ENCODE measurements at places on chromosomes 3 and 15. TPM values are rescaled to one million over a fixed set of nuclear protein-coding genes. Genes with fewer than 3 reads are reported as not detected.
A peak's percentile ranks its signal among the peaks of the same experiment; 100 is the strongest.

Gene CIB1
- 13.2 TPM for total RNA-seq

Gene LDHAL6B
- total RNA-seq = not detected

Gene FRG2C
- not detected for total RNA-seq

Gene CYP1A1
- total RNA-seq = 0.13 TPM

Gene EOMES
- 0.18 TPM for total RNA-seq

Gene FOXL2NB
- total RNA-seq = not detected

Gene LTF
- total RNA-seq = 1.3 TPM

Gene HHLA2
- not detected for total RNA-seq

Gene KIF7
- 5.0 TPM for total RNA-seq

Gene ATP2B2
- 2.6 TPM for total RNA-seq

Gene C3orf49
- not detected for total RNA-seq

Gene TM6SF1
- 33.9 TPM for total RNA-seq

DNA sequence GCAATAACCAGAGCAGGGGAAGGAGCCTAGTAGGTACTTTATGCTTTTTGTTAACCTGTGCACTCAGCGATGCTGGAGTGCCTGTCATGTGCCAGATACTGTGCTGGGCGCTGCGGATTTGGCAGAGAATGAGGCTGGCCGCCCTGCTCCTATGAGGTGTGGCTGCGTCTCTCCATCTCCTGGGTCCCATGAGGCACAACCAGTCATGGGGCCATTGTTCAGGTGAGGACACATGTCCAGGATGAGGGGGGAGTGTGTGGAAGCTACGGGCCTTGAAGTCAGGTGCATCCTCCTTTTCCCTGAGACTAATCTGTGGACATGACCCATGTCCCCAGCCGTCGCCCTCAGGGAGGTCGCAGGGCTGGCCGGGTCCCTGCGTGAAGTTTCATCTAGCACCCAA is 963 bp upstream of the TXNRD3 start:
- no peak for DNase-seq

DNA sequence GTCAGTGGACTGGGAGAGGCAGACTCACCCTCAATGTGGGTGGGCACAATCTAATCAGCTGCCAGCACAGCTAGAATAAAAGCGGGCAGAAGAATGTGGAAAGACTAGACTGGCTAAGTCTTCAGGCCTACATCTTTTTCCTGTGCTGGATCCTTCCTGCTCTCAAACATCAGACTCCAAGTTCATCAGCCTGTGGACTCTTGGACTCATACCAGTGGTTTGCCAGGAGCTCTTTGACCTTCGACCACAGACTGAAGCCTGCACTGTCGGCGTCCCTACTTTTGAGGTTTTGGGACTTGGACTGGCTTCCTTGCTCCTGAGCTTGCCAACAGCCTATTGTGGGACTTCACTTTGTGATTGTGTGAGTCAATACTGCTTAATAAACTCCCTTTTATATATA is 68.0 kb downstream of the CNTN3 start:
- no peak for DNase-seq

DNA sequence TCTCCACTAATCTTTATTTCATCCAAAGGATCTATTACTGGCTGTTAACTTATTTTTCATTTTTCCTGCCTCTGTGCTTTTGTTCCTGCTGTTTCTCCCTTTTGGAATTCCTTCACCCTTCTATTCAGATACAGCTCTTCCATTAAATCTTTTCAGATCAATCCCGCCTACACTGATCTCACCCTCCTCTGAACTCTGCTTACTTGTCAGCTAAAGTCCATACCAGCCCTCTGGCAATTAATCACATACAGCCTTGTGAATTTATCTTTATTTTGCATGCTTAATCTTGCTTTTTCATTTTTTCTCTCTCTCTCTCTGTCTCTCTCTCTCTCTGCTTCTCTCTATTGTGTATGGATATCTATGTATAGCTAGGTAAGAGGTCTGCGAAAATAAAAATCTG is 100.8 kb upstream of the UMPS start:
- DNase-seq = no peak

DNA sequence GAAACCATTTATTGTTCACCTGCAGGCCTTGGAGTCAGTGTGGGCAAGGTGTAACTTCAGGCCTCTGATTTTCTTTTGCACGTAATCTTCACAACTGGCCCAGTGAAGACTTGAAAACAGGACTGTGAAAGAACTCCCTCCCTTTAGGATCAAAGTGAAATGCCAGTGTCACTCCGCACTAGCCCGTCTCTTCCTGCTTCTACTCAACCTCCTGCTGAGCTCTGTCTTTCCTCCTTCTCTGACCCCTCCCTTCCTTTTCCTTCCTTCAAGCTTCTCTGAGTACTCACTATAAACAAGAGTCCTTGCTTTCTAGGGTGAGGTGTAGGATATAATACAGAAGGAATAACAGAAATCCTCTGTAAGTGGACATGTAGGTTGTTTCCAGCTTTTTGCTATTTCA is 28.5 kb downstream of the TMEM41A start:
- DNase-seq = no peak

- DNase-seq = no peak
Measured at GRCh38 chr3:133379926-133380325, 19.9 kb upstream of the BFSP2 start.

DNA sequence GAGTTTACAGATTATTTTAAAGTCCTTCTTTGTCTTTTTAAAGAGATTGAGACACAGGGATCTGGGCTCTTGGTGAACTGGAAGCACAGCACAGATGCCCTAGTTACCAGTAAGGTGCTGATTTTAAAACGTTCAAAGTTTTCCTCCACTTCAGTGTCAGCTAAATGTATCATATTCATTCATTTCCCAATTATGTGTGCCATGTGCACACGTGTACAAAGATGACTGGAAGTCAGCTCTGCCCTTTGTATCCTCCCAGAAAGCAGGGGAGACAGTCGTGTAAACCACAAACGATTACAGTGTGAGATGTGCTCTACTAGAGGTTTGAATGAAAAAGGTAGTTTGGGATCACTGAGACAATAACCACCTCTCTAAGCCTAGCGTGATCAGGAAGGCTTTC is 730 bp downstream of the ZKSCAN7 start:
- peak; percentile 3 for DNase-seq

DNA sequence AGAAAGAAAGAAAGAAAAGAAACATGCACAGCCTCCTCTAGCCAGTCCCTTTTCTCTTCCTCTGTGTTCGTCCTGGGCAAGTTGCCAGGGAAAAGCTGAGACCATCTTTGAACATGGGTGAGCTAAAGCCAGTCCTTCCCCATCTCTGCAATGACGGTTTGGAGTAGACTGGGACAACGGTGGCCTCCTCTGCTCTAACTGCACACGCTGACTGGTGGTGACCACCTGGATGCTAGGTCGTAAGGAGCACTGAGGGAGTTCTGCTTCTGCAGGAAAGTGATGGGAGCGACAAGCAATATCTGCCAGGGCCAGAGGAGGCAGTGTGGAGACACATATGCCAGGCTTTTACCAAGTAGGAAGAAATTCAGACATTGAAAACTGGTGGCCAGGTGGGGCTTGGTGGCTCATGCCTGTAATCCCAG is 111.7 kb downstream of the NUP210 start:
- peak; percentile 39 for DNase-seq

- DNase-seq = no peak
Measured at GRCh38 chr3:45123030-45123429, 23.1 kb downstream of the CDCP1 start.

- DNase-seq = no peak
Measured at GRCh38 chr15:63526401-63526800, 22.0 kb downstream of the USP3 start.

- DNase-seq = no peak
Measured at GRCh38 chr15:60385620-60386552, 11.9 kb downstream of the ANXA2 start.

- peak; percentile 62 for DNase-seq
Measured at GRCh38 chr15:73996939-73997338, 2.4 kb downstream of the PML start.

DNA sequence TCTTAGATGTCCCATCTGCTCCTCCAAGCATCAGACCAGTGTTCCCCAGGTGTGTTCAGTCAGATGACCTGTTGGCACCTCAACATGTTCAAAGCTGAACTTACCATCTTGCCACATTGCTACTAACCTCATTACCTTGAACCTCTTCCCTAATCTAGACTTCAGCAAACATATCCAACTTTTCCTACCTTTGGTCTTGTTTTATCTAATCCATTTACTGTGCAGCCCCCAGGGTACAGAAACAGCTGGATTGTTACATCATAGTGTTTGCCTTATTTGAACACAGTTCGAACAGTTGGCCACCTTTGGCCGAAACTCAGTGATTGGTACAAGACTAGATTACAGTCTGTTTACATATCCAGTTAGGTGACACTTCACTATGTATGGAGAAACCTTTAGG is 36.1 kb upstream of the MCF2L2 start:
- no peak for DNase-seq

- no peak for DNase-seq
Measured at GRCh38 chr3:30679045-30679444, 72.6 kb downstream of the TGFBR2 start.

GRCh38 chr3:157311633-157312375 is 124.8 kb upstream of the PTX3 start:
- DNase-seq = peak; percentile 94

DNA sequence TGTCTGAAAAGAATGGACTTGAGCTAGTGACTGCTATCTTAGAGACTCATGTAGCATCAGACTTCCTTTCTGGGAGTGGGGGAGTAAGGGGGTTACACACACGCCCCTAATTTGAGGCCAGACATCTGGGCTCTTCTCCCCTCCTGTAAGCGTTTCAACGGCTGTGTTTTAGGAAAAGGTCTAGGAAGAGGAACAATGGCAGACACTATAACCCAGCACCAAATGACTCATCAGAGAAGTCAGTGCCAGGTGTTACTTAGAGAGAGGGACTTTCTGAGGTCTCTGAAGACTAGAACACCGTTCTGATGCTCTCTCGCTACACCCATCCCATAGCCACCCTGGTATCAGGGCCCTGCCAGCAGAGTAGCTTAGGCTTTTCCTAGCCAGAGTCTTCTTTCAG is 65.5 kb downstream of the SSUH2 start:
- DNase-seq = no peak

GRCh38 chr15:50077176-50077575 is 41.9 kb downstream of the ATP8B4 start:
- peak; percentile 90 for DNase-seq

DNA sequence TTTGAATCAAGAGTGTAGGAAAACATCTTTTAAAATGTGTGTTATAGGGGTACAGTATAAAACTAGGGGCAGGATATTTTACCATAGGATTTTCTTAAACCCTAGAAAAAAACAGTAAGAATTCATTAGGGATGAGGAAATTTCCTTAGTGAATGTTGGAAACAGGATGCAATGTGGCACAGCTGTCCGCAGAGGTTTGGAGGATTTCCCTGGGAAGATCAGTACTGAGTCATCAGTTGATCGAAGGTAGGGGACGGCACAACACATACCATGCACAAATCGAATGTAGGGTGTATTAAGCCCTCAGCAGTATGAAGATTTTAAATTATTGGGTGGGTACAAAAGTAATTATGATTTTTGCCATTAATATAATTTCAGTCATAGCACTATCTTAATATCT is 49.9 kb downstream of the FNDC3B start:
- DNase-seq = peak; percentile 56

DNA sequence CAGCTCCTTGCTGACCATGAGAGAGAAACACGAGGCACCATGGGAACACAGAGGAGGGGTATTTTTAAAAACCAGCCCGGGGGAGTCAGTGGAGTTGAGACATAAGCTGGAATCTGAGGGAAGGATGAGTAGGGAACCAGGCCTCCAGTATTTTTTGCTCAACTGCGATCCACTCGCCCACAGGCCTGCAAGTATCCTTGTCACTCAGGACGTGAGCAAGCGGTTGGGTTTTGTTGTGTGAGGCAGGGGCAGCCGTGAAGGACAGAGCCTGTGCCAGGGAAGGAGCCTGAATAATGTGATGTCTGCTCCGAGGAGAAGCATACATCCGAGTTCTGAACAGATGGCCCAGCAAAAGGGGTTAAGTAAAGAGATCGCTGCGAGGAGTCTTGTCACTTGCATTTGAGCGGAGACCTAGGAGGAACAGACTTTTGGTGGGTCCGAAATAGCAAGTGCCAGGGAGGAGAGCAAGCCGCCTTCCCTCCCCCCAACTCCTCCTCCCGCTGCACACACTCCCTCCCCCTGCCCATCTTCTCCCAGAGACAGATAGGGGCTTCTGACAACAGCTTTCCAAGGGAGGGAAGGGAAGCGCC is 20.4 kb upstream of the NTRK3 start:
- DNase-seq = no peak

DNA sequence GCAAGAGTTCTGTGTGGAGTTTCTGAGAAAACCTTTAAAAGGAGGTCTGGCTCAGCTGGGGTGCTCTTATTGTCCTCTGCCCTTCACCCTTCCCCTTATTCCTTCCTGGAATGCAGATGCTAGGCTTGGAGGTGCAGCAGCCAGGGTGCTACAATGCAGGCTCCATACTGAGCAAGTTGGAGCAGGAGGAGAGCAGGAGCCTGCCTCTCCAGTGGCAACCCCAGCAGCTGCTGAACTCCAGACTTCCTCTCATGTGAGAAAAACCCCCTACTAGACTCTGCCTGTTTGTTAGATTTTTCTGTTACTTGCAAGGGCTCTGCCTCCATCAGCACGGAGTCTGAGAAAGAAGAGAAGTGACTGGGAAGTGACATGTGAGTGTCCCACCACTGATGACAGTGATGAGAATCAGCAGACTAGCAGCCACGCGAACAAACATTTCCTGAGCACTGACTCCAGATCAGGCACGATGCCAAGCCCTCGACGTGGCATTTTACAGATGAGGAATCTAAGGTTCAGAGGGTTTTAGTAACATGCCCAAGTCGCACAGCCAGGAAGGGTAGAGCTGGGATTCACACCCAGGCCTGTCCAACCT is 16.1 kb upstream of the RARRES1 start:
- peak; percentile 53 for DNase-seq

DNA sequence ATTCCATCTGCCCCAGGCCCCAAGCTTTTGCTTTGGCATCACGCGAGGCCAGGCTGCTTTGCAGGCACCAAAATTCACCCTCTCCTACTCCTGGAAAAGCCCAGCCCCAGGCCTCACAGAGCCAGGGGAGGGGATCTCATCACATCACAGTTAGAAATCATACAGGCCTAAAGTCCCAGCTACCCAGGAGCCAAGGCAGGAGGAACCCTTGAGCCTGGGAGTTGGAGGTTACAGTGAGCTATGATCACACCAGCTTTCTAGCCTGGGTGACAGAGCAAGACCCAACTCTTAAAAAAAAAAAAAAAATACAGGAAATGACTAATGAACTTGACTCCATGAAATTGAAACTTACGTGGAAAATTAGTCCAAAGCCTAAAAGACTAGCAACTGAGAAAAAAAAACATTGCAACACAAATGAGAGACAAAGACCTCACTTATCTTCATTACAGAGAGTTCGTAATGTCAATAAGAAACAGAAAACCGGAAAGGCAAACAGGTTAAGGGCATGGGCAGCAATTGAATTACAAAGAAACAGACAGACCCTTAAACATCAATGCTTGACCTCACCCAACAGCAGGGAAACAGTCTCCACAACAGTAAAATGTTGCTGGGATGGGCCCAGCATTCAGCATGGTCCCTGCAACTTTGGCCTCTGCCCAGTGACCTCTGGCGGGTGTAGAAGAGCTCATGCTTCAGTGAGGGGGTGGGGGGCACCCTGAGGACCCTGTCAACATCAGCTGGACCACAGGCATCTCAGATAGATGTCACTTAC is 151.5 kb downstream of the LRRK1 start:
- DNase-seq = no peak
